ENCODE measurements at places on chromosomes 1 and 21.

- DNase-seq, result no peak
Measured at GRCh38 chr1:5664081-5664768, 328.0 kb downstream of the NPHP4 start.

DNA sequence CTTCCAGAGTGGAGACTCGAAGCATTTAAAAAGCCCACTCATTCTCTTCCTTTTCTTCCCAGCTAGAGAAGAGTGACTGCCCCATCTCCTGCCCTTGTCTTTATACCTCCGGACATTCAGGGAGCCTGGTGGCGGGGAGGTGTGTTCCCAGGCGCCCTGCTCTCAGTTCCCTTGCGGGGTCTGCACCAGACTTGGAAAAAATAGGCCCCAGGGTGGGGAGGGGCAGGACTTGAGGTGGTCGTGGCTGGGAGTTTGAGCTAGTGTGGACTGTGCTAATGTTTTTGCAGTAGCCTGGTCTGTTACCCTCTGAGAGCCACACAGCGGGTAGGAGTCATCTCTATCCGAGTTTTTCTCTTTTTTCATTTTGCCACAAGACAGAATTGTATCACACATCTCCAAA is 139.1 kb downstream of the PEX14 start:
- DNase-seq, result no peak

GRCh38 chr1:54391450-54392209 is 14.6 kb downstream of the SSBP3 start:
- no peak for DNase-seq

DNA sequence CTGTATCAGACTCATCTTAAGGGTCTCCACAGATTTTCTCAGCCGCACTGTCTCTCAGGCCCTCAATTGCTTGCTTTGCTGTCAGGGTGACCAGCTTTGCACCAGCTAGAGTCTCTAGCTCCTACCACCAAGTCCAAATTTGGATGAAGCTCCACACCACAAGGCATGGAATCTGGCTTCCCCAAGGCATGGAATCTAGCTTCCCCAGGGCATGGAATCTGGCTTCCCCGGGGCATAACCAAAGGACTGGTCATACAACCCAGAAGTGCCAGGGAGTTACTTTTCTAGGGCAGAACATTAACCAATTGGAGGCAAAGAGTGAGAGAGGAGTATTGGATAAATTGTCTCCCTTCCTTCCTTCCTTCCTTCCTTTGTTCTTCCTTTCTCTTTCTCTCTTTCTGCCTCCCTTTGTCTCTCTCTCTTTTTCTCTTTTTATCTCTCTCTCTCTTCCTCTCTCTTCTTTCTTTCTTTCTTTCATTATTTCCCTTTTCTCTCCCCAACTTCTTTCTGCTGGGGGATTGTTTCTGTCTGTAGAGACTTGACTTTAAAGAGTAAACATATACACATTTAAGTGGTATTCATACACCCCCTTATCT is 76.9 kb upstream of the HAO2 start:
- DNase-seq, result no peak

GRCh38 chr1:235067396-235068157 is 61.1 kb downstream of the TOMM20 start:
- no peak for DNase-seq

- no peak for DNase-seq
Measured at GRCh38 chr21:29557931-29558725, 259.4 kb downstream of the BACH1 start.

- DNase-seq, result no peak
Measured at GRCh38 chr1:162087111-162087510, 17.6 kb downstream of the NOS1AP start.

DNA sequence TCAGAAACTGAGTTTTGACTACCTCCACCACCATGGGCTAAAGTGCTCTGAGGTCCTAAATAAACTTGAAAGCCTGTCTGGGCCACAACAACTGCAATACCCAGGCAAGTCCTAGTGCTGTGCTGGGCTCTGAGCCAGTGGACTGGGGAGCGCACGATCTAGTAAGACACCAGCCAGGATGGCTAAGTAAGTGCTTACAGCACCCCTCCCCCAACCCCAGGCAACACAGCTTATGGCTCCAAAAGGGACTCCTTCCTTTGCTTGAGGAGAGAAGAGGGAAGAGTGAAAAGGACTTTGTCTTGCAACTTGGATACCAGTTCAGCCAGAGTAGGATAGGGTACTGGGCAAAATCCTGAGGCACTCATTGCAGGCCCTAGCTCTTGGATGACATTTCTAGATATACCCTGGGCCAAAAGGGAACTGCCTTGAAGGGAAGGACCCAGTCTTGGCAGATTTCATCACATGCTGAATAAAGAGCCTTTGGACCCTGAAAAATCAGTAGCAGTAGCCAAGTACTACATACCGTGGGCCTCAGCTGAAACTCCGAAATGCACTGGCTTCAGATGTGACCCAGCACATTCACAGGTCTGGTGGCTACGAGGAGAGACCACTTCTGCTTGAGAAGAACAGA is 1.6 kb downstream of the C1orf105 start:
- no peak for DNase-seq

GRCh38 chr1:67850151-67850551 is 16.9 kb upstream of the GNG12 start:
- no peak for DNase-seq

DNA sequence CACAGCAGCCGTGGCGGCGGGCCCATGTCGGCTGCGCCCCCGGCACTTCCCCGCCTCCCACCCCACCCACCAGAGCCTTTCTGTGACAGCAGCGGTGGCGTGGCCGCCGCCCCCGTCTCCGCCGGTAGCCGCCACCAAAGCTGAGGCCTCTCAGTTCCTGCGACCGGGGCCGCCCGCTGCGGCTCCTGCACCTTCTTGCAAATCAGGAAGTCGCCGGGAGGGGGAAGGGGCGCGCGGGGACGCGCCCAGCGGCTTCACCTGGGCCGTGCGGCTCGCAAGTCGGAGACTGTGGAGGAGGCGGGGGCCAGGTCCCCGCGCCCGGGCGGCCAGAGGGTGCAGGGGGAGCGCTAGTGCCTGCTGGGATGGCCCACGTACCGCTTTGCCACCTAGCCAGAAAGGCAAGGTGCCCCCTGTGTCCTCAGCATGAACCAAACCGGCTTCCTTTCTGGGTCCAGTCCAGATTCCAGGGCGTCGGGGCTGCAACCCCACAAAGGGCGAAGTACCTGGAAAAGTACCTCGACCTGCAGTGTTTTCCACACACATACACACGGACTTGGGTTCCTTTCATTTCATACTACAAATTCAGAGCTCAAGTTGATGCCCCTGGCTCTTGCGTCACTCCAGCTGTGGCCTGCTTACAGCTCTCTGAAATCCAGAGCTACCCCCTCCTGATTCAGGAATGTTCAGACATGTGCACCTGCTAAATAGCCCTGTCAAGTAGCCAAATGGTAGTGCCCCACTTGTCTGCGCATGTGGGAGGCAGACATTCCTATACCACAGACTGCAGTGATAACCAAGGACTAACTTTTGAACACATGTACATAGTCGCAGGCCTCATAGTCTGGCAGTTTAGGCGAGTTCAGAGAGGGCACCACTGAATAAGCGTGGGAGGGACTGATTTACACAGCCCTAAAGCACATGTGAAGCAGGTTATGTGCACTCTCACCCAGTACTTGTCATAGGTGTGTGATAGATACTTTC is at the start of gene DENND1B:
TSS of gene DENND1B (minus strand) at position 199 of the 981 bp plus-strand sequence. CDS start 325 bp downstream, outside the sequence.
- DNase-seq, result peak; percentile 76

GRCh38 chr1:109395602-109396512 is 1.9 kb downstream of the SORT1 start:
- no peak for DNase-seq

GRCh38 chr1:106080608-106081325 is 975.7 kb upstream of the PRMT6 start:
- DNase-seq, result no peak

DNA sequence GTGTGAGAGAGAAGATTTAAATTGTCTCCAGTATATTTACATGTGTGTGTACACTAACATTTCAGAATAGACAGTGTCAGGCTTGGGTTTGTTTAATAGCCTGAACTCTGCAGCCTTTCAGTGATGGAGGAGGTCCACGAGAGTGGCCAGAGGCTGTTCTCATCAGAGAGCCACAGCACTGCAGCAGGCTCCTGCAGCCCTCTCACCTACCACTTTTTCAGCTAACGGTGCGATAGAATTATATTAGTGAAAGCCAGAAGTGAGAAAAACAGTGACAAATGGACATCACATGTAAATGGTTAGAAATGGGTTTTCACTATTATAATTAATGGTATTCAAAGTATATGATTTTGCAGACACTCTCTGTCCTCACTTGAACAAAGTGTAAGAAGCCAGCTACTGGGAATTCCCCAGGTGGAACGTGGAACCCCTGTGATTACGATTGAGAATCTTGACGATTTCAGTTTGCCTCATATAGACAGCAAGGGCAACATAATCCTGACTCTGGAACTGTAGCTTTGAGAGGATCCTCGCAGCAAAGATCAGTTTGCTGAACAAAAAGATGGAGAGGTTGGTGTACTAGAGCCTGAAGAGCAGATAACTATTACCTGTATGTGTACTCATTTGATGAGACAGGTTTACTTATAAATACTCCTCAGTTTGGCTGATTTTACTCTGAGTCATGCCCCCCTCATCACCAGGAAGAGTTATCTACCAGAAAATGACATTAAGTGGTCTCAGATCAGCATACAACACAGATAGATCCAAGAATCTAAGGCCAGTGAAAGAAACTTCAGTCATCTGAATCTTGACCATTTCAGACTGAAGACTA is 31.4 kb downstream of the IFI16 start:
- peak; percentile 10 for DNase-seq

Measured in CD4-positive, alpha-beta T cell treated with Interleukin-15 for 4 hours (primary cell).